ENCODE measurements at places on chromosomes 7 and 10. TPM values are rescaled to one million over a fixed set of nuclear protein-coding genes. Genes with fewer than 3 reads are reported as not detected.

Gene ANKRD26
- total RNA-seq, result 16.2 TPM

GRCh38 chr10:17235136-17235535 is 7.1 kb downstream of the VIM start:
- no peak for DNase-seq

Gene VWA2
- 1.2 TPM for total RNA-seq

GRCh38 chr7:46156086-46156485 is 235.0 kb upstream of the IGFBP3 start:
- no peak for DNase-seq

GRCh38 chr7:154583454-154583853 is 419.5 kb downstream of the PAXIP1 start:
- no peak for DNase-seq

GRCh38 chr7:127745445-127745844 is 93.5 kb downstream of the SND1 start:
- DNase-seq, result no peak

All from Caco-2 (cell line).